ENCODE measurements at places on chromosomes 13 and 19.

DNA sequence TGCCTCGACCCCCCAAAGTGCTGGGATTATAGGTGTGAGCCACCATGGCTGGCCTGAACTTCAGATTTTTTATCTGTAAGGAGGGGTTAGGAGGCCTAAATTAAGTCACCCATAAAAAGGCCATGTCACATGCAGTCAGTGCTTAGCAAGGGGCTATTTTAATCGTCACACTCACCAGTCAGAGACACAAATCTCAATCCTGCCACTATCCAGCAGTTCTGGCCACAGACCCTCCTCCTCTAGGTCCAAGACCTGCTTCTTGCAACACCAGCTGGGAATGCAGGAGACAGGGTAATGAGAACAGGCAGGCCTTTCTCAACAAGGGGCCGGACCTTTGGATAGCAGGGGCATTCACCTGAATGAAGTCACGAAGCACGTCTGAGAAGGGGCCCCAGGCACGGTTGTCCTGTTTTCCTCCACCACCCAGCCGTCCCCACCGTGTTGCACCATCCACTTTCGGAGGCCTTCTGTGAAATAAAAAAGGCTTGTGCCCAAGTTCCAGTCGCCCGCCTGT lies 1.4 kb downstream of the FBXO27 start:
- DNase-seq: no peak

DNA sequence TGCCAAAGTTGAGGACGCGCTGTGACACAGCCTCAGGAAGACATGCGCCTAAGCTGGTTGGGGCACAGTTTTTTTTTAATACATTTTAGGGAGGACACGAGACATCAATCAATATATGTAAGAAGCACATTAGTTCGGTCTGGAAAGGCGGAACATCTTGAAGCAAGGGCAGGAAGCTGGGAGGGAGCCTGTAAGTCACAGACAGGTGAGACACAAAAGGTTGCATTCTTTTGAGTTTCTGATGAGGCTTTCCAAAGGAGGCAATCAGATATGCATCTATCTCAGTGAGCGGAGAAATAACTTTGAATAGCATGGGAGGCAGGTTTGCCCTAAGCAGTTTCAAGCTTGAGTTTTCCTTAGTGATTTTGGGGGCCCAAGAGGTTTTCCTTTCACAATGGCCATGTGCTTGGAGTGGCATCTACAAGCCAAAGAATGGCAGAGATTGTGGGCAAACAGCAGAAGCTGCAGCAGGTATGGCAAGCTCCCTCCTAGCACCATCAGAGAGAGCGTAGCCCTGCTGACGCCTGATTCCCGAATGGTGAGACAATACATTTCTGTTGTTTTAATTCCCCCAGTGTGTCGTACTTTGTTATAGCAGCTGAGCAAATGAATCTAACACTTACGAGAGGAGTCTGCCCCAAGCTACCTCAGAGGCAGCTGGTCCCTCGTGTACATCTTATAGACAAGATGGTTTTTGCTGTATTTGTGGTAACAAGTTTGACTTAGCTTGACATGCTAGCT lies 99.5 kb upstream of the TMTC4 start:
- no peak for DNase-seq

- DNase-seq: no peak
Observed at GRCh38 chr19:54147676-54148075, 10.1 kb downstream of the CNOT3 start.

GRCh38 chr19:28632371-28633080 lies 580.4 kb downstream of the UQCRFS1 start:
- no peak for DNase-seq

DNA sequence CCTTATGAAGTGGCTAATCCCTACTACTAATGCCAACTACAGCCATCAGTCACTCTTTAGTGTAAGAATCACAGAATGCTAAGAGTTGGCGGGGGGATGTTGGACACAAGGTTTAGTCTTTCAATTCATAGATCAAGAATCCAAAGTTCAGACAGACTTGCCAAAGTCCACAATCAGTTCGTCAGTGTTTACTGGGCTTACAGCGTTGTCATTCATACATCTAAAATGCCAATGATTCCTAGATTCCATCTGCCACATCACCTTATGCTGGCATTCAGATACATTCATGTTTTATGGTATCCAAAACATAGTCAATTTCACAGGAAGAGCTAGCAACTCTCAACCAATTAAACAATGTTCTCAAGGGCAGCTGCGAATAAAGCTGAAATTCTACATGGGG lies 18.1 kb downstream of the RCBTB2 start:
- DNase-seq: no peak

DNA sequence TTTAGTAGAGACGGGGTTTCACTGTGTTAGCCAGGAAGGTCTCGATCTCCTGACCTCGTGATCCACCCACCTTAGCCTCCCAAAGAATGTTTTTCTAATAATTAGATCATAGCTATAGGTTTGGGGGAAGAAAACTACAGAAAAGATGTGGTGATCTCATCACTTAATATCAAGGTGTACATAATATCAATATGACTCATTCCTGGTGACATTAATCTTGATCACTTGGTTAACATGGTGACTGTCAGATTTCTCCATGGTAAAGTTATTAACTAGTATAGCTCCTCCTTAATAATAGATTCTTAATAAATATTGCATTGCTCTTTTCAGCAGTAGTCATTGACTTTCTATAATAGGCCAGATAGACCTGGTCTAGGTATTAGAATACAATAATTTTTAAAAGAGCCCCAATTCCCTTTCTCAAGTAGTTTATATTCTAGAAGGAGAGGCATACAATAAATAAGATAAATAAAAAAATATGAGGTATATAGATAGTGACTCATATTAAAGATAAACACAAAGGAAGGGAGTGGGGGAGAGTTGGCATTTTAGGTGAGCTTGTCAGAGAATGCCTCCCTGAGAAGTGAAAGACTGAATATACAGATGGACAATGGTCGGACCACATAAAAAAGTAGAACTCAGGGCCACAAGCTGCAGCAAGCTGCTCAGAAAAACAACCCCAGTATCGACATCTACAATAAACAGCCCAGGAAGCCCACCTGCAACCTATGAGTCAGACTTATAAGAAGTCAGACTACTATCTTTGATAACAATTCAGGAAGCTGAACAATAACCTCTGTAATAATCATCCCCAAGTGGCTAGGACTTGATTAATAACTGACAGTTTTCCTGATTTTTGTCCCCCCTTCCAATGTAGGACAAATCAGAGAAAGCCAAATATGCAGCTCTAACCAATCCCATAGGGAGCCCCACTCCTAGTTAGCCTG lies 210.8 kb downstream of the RFC3 start:
- DNase-seq: no peak
